NCI-H69 (cell line): ENCODE measurements at places on chromosomes 13 and 19.

GRCh38 chr13:85632526-85633195 lies 166.6 kb downstream of the SLITRK6 start:
- no peak for DNase-seq

GRCh38 chr13:106566641-106567473 lies 1.1 kb downstream of the ARGLU1 start:
- peak; percentile 78 for DNase-seq

GRCh38 chr13:68304286-68304893 lies 1074.3 kb upstream of the PCDH9 start:
- DNase-seq = peak; percentile 65

DNA sequence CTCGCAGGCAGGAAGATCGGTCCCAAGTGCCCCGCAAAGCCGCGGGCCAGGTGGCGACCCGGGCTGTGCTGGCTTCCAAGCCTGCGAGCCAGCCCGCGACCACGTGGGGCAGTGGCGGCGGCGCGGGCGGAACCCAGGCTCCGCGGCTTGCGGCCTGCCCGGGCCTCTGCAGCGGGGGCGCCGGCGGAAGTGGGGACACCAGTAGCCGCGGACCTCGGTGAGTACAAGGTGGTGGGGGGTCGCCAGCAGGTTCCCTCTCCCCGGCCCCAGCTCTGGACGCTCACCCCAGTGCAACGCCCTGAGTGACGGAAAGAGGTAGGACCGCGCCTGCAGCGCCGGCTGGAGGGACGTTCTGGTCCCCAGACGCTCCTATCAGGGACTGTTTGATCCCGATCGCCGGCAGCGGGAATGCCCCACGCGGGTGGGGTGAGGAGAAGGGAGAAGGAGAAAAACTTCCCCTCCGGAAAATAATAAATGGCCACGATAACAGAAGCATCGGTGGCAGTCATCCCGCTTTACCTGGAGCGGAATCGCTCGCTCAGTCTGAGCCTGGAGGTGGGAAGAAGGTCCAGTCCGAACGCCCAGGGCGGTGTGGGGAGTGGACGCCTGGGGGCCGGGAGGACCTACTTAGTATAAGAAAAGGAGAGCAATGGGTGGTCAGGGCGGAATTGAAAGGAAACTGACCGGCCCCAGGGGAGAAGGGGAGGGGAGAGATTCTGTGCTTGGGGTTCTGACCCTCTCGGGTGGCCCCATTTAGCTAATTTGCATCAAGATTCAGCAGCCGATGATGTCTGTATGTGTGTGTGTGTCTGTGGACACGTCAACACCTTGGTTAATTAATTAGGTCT lies at the start of gene GEMIN7:
Gene GEMIN7 (plus strand): TSS at position 198 of the 848 bp plus-strand sequence. CDS start 10,855 bp downstream, outside the sequence.
- DNase-seq = peak; percentile 93

- DNase-seq = no peak
Observed at GRCh38 chr19:21130097-21130775, 11.6 kb upstream of the ZNF431 start.
